ENCODE measurements at places on chromosomes 11 and 22.

- DNase-seq: no peak
These were observed 4.7 kb upstream of the ZNF74 start for GRCh38 chr22:20389288-20389687.

GRCh38 chr11:27385245-27385644 lies 22.2 kb upstream of the CCDC34 start:
- DNase-seq: no peak

GRCh38 chr11:1453611-1454034 lies 33.0 kb downstream of the MOB2 start:
- DNase-seq: peak; percentile 11

GRCh38 chr11:123407996-123408597 lies 22.0 kb upstream of the GRAMD1B start:
- no peak for DNase-seq

GRCh38 chr22:17313626-17314025 lies 55.6 kb upstream of the CECR2 start:
- no peak for DNase-seq

GRCh38 chr11:121422675-121423074 lies 29.4 kb upstream of the SORL1 start:
- DNase-seq: no peak

DNA sequence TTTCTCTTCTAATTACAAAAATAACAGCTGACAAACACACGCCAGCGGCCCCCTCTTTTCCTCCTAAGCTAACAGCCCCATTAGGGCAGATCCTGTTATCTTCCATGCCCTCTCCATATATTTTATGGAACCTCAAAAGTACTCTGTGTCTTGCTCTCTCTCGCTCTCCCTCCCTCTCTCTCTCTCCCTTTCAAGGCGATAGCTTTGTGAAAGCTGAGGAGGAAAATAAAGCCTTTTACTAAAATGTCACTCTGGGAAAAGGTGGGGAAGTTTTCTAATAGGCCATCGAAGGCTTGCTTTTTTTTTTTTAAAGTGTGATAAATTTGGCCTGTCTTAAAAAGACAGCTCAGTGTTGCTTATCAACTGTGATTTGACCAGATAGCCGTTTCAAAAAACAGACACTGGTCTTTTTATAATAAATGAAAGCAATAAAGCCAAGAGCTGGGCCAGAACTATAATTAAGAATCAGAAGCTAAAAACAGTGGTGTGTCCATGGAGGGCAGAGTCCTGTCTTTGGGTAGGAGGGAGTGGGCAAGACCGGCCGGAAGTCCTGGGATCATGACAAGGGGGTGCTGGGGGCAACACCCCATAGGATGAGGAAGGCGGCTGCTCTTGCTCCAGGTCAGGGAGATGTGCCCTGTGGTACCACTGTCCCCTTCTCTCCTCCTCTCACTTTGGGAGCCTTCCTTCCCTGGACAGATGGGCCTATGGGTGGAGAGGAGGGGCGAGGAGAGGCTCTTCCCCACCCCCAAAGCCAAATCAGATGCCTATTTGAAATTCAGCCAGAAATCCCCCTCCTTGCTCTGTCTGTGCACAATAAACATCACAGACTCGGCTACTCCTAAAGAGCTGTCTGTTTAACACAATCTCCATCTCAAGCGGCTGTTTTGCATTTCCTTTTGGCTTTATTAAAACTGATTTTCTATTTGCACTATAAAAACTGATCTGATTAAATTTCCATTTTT lies 267.2 kb downstream of the BUD13 start:
- peak; percentile 86 for DNase-seq

GRCh38 chr11:94787801-94788200 lies 19.6 kb downstream of the AMOTL1 start:
- no peak for DNase-seq

GRCh38 chr11:102495161-102496042 lies 35.1 kb downstream of the MMP7 start:
- DNase-seq: peak; percentile 83

DNA sequence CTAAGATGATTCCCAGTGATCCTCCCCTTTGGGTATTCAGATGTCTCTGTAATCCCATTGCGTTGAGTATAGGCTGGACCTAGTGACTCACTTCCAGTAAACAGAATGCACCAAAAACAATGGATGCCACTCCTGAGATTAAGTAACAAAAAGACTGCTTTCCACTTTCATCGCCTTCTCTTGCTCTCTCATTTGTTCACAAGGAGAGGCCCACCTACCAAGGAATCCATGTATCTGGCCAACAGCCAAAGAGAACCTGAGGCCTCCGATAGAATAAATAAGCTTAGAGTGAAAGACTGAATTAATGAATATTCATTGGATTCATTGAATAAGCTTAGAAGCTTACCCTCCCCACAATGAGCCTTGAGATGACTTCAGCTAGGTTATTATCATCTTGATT lies 454.6 kb downstream of the KCNA4 start:
- no peak for DNase-seq

DNA sequence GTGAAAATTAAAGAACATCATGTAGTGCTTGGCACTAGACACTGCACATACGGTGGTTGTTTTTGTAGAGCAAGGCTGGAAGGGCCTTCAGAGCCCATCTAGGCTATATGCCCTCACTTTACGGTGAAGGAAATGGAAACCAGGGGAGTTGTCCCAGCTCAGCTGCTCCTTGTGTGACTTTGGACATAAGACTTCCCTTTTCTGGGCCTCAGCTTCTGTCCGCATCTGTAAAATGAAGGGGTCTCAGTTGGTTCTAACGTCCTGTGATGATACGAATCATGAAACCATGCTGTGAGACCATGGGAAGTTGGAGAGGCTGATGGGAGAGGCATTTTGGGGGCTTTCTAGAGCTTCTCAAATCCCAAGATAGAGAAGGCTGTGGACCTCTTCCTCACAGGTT lies 4.7 kb downstream of the KCNE3 start:
- DNase-seq: no peak

DNA sequence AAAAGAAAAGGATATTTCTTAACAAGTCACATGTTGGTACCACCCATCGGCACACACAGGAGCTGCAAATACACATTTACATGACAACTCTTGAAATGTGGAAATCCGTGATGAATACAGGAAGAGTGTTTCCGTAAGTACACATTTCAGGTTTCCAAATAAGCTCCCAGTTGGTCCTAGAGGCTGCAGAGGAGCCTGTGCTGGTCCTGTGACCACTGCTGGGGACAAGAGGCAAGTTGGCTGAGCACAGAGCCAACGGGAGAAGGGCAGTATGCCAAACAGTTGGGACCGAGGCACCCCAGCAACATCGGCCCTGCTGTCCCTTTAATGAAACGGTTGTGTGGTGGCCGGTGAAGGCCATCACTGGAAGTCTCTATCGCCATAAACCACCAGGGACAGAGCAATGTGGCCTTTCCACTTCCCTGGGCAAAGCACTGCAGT lies 38.5 kb upstream of the ARFGAP3 start:
- DNase-seq: no peak

DNA sequence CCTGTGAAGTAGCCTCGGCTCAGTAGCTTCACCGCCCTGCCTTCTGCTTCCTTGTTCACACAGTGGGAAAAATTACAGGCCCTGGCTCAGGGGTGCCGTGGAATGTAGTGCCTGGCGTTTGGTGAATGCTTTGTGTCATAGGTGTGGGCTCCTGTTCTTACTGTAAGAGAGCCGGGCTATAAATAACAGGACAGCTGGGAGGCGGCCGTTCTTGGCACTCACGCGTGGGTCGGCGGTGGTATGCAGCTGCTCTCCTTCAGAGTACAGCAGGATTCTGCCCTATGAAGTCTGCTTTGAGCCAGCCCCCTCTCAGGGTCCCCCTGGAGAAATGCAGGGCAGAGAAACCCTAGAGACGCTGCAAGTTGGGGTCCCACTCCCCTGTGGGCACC lies 84.2 kb downstream of the CTTN start:
- DNase-seq: no peak

GRCh38 chr11:25485315-25485714 lies 846.6 kb upstream of the ANO3 start:
- no peak for DNase-seq

DNA sequence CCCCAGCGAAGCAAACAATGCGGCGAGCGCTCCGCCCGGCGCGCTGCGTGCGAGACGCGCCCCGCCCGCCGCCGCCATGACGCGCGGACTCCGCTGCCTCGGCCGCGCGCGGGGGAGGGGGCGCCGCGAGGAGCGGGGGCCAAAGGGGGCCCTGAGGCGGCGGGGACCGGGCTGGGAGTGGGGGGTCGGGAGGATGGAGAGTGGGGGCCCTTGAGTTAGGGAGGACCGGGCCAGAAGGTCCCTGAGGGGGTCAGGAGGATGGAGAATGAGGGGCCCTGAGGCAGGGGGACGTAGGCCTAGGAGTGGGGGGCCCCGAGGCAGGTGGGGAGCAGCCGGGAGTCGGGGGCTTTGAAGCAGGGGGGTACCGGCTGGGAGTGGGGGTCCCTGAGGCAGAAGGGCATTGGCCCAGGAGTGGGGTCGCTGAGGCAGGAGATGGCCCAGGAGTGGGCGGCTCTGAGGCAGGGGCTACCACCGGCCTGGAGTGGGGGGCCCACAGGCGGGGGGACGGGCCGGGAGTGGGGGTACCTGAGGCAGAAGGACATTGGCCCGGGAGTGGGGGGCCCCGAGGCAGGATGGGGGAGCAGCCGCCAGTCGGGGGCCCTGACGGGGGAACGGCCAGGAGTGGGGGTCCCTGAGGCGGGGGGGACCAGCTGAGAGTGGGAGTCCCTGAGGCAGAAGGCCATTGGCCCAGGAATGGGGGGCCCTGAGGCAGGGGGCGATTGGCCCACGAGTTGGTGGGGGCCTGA lies at the start of gene BRD1:
Gene BRD1, minus strand, starts transcription at position 21 of the 746 bp plus-strand sequence. CDS start 3,556 bp downstream, outside the sequence.
- DNase-seq: no peak

GRCh38 chr11:111795334-111795985 lies 29.3 kb upstream of the PPP2R1B start:
- no peak for DNase-seq

GRCh38 chr22:47801541-47802245 lies 1039.2 kb downstream of the TBC1D22A start:
- no peak for DNase-seq

DNA sequence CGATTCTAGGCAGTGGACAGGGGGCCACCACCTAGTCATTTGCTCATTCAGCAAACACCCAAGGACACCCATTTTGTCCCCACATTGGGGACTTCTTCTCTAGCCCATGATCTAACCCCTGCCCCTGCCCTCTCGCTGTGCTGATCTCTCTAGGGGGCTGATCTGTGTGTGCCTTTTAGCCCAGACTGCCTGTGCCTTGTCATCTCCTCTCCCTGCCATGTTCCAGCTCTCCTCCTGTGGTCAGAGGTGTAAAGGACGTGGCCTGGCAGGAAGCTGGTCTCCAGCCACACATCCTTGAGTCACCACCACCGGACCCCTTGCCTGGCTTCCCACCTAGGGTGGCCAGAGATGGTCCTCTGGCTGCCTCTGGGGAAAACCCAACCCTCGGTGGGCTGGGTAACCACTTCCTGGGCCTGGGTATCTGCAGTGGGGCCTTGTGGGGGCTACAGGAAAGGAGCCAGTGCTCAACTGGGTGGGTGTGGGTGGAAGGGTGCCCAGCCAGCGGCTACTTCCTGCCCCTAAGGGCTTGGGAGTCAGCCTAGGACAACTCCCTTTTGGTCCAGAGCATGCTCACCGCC lies 1.3 kb downstream of the CTSW start:
- no peak for DNase-seq

DNA sequence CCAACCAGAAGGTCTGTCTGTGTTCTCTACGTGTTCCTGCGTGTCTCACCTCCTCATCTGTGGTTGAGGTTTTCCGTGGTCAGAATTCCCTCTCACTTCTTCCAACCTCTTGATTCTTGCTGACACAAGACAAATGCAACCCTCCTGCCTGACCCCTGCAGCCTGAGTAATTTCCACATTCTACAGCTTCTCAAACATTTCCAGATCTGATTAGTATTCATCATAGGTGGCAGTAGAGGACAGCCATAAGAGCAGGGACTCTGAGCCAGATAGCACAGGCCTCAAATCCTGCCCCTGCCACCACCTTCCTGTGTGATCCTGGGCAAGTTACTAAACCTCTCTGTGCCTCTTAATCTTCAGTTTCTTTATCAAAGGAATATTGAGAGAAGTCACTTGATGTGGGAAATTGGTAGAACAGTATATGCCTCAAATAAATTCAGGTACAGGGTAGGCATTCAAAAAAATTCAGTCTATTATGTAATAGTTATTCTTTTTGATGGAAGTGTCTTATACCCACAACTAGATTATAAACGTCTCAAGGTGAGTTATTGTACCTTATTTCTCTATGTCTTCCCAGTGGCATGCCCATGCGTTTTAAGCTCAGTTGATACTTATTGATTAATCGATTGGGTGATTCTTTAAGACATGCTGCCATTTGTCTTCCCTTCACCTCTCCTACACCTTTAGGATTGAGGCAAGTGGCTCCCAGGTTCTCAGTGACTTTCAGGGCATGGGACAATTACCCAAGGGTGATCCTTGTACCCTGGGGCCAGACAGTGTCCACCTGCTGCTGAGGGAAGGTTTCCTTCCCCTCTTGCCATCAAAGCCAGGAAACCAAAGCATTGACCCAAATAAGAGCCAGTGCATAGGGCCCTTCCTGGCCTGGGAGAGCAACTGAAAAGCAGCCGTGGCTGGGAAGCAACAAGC lies 19.6 kb downstream of the POU2AF1 start:
- DNase-seq: peak; percentile 20

- DNase-seq: peak; percentile 96
These were observed 23.1 kb downstream of the MICAL3 start for GRCh38 chr22:18001040-18001893.

- DNase-seq: no peak
These were observed 137.1 kb downstream of the TMEM135 start for GRCh38 chr11:87174870-87175269.

GRCh38 chr11:76241243-76242000 lies 35.1 kb upstream of the WNT11 start:
- no peak for DNase-seq

- DNase-seq: no peak
These were observed 740.5 kb downstream of the BRD1 start for GRCh38 chr22:49087198-49087597.

GRCh38 chr22:17828502-17829080 lies 54.3 kb upstream of the BID start:
- DNase-seq: no peak

DNA sequence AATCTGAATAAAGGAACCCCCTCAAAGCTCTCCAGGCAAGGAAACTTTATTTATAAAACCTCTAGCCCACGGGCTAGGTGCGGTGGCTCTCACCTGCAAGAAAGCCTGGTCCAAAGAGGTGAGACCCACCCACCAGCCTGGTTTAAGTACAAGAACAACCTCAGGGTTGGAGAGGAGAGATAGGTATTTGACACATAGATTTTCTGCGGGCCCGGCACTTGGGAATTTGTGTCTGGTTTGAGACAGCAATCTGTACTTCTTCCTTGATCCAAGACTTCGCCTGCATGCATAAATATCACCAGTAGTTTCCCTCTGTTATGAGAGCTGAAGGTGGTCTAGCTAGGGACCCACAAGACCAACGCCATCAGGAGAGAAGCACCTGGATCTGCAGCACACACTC lies 73.2 kb upstream of the CAPRIN1 start:
- no peak for DNase-seq

DNA sequence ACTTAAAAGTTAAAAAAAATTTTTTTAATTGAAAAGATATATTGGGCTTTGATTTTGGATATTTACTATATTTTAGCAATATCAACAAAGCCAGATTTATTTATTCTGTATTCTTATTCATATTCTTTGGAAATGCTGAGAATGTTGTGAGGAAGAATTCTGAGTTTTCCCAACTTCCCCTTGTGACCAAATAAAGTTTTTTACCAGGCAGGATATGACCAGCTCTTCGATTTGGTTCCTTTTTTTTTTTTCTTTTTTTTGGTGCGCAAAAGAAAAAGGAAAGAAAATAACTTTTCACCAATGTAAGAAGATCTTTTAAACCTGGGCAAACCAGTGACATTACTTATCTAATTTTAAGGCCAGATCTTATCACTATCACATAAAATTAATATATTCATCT lies 12.9 kb downstream of the TCP11L1 start:
- DNase-seq: no peak

Data from NCI-H1092 treated with DMSO at 0.1 percent for 48 hours (cell line).